Fibroblast of lung (primary cell): ENCODE measurements at places on chromosomes 6 and 20.
A peak's percentile ranks its signal among the peaks of the same experiment; 100 is the strongest.

DNA sequence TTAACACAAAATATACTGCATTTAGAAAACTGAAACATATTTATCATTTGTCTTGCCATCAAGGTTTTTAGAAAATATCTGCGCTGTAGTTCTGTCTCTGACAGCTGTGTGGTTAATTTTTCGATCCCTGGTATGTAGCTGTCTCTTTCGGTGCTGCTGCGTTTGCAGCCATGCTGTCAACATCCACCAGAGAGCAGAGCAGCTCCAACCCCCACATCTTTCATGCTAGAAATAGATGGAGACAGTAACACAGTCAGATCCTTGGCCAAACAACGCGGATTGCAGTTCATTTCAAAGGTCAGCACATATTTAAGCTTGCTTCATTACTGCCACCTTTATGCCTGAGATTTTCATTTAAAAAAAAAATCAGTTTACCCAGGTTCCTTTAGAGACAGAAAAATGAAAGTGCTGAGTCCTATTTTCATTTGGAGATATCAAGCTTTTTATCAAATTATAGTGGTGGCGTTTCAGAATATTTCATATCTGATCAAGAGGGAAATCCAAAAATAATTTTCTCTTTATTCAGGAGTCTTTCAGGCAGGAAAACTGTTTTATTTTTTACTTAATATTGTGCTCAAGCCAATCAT, 157.7 kb upstream of the MMS22L start:
- peak; percentile 38 for DNase-seq

DNA sequence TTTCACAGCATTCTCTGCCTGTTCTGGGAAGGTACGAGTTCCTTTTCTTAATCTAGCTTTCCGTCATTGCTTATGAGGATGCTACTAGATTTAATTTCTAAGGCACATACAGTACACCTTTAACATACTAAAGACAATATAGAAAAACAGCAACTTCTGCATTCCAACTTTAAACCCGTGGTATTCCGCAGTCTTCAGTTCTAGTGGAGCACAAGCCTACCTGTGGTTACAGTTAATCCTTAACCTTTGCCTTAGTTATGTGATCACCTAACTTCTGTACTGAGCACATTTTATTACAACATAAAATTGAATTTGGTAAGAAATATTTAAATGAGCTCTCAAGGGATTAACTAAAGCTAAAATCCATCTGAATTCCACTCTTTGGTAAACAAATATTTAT, 289.5 kb downstream of the BTBD9 start:
- no peak for DNase-seq

- no peak for DNase-seq
Observed at GRCh38 chr6:117303323-117303722, 38.0 kb downstream of the VGLL2 start.

GRCh38 chr6:108608453-108609275, 47.9 kb downstream of the FOXO3 start:
- DNase-seq, result peak; percentile 66

GRCh38 chr20:52191916-52192718, 538 bp upstream of the ZFP64 start:
- peak; percentile 28 for DNase-seq

DNA sequence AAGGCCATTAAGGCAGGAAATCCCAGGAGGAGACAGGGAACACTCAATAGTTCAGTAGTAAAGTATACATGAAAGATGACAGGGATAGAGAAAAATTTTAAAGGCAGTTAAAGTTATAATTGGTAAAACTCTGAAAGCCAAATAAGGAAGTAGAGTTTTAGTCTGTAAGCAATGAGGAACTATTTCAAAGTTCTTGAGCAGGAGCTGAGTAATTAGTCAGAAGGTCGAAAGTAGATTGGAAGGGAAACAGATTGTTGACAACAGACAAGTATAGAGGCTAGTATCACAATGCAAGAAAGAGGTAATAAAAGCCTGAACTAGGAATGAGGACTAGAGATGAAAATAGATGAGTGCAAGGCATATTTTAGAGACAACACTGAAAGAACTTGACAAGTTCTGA, 150.3 kb downstream of the CDK19 start:
- DNase-seq, result peak; percentile 6

GRCh38 chr6:3196770-3197169, 30.7 kb downstream of the TUBB2B start:
- DNase-seq, result no peak

GRCh38 chr6:109693111-109693510, 2.0 kb downstream of the FIG4 start:
- no peak for DNase-seq

DNA sequence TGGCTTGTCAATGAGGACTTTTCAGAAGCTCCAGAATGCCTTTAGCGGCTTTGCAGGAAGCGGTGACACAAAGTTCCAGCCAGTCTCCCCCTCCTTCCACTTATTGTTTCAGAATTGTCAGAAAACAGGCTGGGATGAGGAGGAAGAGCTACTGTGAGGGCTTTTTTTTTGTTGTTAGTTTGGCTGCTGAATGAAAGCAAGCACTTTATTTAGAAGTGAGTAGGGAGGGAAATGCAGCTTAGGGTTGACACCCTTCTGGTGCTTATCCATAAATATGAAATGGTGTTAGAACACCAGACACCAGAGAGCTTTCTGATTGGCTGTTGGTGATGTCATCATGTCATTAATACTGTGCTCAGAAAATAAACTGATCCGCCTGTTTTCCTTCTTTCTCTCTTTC, 251.5 kb downstream of the SOX4 start:
- no peak for DNase-seq

- DNase-seq, result no peak
Observed at GRCh38 chr20:59443550-59443949, 143.1 kb downstream of the EDN3 start.

- no peak for DNase-seq
Observed at GRCh38 chr6:144768551-144769075, 483.5 kb downstream of the UTRN start.

GRCh38 chr6:29490552-29490951, 2.8 kb upstream of the MAS1L start:
- no peak for DNase-seq

DNA sequence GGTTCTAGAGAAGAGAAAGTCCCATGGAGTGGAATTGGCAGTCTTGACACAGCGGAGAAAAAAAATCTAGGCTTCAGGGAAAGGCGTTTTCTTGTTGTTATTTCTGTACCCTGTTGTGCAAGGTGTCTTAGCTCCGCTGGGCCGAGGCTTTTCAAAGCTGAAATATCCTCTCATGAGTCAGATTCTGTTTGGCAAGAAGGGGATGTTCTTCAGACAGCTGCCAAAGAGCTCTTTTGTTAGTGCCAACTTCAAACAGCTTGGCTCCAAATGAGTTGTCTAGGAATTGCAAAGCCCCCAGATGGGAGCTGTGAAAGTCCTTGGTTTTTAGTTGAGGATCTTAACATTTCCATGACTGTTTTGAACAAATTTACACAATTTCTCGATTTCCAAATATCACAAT, 45.6 kb downstream of the LRRN4 start:
- DNase-seq, result peak; percentile 90

DNA sequence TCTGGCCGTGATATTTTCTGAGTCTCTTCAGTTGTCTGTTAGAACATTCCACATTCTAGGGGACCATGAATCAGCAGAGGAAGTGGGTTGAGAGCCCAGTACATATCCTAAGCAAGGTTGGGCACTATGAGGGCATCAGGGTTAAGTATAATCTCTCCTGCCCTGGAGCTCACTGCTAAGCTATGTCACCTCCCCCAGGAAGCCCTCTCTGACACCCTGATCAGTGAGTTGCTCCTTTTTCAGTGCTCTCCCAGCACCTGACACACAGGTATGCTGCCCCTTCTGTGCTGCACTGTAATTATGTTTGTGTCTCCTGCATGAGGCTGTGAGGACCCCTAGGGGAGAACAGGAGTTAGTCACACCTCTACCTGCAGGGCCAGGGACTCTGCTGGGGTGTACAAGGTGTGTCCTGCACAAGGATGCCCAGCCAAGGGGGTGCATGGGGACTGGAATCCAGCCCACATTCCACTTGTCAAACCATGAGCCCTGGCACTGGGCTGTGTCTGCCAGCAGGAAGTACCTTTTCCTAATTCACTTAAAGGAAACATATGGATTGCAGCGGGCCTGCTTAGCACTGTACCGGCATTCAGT, 3.9 kb downstream of the RAB44 start:
- no peak for DNase-seq

GRCh38 chr20:15318682-15319081, 981.3 kb upstream of the FLRT3 start:
- DNase-seq, result no peak

- no peak for DNase-seq
Observed at GRCh38 chr6:167146135-167146534, 11.6 kb downstream of the GPR31 start.
